ENCODE measurements at places on chromosomes 7 and 10.

DNA sequence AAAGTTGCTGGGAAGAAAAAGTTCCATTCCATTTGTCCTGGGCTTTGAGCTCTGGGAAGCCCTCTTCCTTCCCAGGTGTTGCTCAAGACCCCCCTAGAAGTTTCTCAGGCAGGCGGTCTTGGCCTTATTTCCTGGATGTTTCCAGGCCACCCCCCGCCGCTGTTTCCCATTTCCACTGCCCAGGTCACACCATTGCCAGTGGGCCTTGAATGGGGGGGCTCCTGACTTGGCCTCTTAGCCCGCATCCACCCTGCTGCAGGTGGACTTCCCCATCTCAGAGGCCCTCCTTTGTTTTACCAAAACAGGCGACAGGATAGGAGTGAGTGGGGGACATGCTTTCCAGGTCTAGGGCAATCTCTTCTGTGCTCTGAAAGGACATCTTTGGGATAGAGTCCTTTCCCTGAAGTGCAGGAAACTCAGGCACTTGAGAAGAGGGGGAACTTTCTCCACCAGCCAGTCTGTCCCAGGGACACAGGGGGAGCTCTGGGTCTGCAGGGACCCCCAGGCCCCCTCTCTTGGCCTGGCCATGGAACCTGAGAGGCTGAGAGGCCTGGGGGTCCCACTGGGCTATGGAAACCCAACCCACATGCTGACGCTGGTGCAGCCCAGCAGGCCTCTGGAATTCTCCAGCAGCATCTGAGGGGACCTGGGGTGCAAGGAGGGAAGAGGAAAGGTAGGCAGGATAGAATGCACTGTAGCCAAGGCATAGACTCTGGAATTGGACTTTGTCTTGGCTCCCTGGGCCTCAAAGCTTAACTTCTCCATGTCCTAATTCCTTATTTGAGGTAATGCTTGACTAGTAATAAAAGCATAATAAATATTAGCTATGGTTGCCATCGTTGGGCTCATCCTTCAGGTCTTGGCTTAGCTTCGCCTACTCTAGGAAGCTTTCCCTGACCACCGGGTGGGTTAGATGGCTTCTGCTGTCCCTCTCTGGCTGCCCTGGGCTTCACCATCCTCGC lies 17.6 kb downstream of the NEURL1 start:
- H3K27me3 ChIP-seq: no peaks in the 10 kb centered on the region
- no peak overlapping the region for H3K4me3 ChIP-seq
- peaks cover under 1% of the 10 kb centered on the region for H3K4me1 ChIP-seq
- H3K27ac ChIP-seq: no peak overlapping the region
- no peaks in the 10 kb centered on the region for H3K36me3 ChIP-seq

- no peaks in the 10 kb centered on the region for H3K36me3 ChIP-seq
- no peak overlapping the region for H3K4me3 ChIP-seq
- no peak for DNase-seq
- no peak overlapping the region for H3K27ac ChIP-seq
- H3K4me1 ChIP-seq: no peaks in the 10 kb centered on the region
These were observed 401.9 kb downstream of the PARD3 start for GRCh38 chr10:34413214-34413613.

- H3K27me3 ChIP-seq: peaks cover 32% of the 10 kb centered on the region
- no peak overlapping the region for H3K4me3 ChIP-seq
- no peak overlapping the region for H3K27ac ChIP-seq
- H3K4me1 ChIP-seq: no peaks in the 10 kb centered on the region
These were observed 68.1 kb upstream of the LEP start for GRCh38 chr7:128172963-128173362.

DNA sequence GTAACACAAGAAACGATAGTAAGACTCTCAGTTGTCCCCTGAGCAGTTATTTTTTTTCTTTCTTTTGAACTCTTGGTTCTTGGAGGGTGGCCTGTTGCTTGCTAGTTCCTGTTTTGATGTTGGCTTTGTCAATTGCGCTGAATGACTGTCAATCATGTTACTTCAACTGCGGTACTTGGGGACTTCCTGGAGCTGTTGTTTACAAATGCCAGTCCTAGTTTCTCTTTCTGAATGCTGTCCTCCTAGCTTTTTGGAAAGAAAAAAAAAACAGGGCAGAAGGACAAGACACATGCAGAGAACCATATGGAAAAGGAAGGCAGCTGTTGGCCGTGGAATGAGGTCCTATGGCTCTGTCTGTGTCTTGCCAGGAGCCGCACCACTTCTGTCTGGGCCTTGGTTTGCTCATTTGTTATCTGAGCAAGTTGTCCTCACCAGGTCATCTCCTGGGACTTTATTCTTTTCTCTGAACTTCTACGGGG lies 7.0 kb upstream of the PDCD4 start:
- peak overlapping the region; percentile 69 for H3K27ac ChIP-seq
- H3K36me3 ChIP-seq: no peaks in the 10 kb centered on the region
- peak; percentile 95 for DNase-seq
- peak overlapping the region; percentile 1 for H3K4me3 ChIP-seq

DNA sequence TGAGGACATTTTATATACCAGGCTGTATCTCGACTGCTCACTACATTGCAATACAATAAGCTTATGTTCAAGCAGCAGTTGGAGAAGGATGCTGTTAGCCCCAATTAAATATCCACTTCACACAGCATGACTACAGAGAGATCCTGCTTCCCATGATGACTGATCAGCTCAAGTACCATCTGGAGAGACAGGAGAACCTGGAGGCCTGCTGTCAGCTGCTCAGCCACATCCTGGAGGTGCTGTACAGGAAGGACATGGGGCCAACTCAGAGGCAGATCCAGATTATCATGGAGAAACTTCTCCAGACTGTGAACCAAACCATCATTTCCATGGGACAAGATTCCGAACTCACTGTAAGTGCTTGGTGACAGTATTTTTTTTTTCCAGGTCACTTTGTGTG lies 22.5 kb downstream of the RNF133 start:
- H3K4me1 ChIP-seq: no peaks in the 10 kb centered on the region
- H3K27me3 ChIP-seq: no peaks in the 10 kb centered on the region
- no peaks in the 10 kb centered on the region for H3K36me3 ChIP-seq
- no peak overlapping the region for H3K4me3 ChIP-seq
- H3K27ac ChIP-seq: no peak overlapping the region

- peaks cover 22% of the 10 kb centered on the region for H3K4me1 ChIP-seq
- H3K4me3 ChIP-seq: no peak overlapping the region
These were observed 123.7 kb upstream of the ASAH2 start for GRCh38 chr10:50375051-50375452.

DNA sequence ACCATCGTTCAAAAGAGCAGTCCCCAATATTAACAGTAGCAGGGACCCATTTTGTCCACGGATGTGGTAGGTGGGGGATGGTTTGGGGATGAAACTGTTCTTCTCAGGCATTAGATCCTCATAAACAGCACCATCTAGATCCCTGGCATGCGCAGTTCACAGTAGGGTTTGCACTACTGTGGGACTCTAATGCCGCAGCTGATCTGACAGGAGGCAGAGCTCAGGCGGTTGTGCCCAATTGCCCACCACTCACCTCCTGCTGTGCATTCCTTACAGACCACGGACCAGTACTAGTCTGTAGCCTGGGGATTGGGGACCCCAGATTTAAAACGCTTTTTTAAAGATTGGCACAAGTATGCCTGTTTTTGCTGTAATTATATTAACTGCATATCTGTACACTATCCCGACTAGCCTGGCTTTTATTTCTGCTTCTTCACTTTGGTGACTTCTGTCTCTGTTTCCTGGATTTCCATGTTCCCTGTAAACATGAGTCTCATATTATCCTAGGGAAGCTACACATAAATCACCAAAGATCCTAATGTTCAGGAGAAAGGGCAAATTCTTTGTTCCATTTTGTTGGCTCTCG lies 163.3 kb upstream of the AKR1E2 start:
- H3K27ac ChIP-seq: no peak overlapping the region
- no peaks in the 10 kb centered on the region for H3K27me3 ChIP-seq
- no peak for DNase-seq
- no peaks in the 10 kb centered on the region for H3K4me1 ChIP-seq

DNA sequence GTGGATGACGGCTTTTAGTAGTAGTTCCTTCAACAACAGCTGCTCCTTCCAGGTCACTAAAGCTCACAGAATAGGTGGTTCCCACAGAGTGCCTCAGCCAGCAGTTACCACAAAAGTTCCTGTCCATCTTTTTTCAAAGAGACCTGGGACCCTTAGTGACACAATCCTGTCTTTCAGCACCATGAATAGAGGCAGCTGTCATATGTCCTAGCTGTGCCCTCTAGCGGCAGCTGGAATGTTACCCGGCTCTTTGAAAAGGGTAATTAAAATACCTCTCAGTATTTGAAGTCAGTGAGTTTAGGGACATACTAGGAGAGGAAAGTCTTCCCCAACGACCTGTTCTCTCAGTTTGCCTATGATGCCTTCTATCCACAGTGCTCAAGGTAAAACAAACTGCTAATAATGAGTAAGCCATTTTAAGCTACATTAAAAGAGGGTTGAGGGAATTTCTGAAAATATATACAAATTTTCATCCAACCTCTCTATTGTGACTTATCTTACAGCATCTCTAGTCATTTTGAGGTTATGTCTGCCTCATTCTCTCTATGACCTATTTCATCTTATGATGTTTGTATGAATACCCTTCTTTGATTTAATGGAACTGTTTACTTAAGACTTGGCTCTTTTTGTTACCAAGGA lies 290.8 kb downstream of the NXPH1 start:
- H3K36me3 ChIP-seq: no peaks in the 10 kb centered on the region
- H3K27me3 ChIP-seq: no peaks in the 10 kb centered on the region
- H3K27ac ChIP-seq: no peak overlapping the region
- H3K4me3 ChIP-seq: no peak overlapping the region

DNA sequence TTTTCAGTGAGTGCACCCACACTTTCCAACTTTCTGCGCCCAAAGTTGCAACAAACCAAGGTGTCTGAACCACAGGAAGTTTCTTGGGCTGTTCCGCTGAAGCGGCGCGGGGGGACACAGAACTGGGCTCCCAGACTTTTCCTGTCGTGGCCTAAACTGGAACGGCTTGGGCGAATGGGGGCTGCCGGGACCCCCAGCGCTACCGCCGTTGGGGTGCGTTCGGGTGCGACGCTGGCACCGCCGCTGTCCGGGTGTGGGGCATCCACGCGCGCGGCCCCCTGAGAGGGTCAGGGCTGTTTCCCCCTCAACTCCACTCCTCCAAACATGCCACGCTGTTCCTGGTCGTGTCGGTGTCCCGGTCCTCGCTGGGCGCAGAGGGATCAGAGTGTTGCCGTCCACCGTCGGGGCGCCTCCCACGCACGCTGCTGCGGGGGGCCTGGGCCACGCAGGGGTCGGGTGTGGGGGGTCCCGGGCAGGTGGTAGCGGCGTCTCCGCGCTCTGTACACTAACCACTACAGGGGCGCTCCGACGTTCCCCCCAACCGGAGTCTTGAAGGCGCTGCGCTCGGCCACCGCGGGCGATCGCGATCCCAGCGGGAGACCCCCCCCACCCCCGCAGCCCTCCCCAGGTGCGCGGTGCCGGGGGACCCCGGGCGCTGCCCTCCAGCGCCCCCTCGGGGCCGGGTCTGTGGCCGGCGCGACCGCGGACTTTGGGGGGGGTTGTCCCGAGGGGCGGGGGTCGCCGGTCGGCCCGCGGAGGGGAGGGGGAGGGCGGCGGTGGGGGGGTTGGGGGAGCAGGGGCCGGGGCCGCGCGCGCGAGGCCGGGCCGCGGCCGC lies 2.2 kb upstream of the CUX1 start:
- H3K27ac ChIP-seq: peak overlapping the region; percentile 54
- H3K36me3 ChIP-seq: no peaks in the 10 kb centered on the region
- DNase-seq: peak; percentile 64
- H3K27me3 ChIP-seq: no peaks in the 10 kb centered on the region
- peak overlapping the region; percentile 76 for H3K4me3 ChIP-seq
- peaks cover 11% of the 10 kb centered on the region for H3K4me1 ChIP-seq

- H3K27me3 ChIP-seq: no peaks in the 10 kb centered on the region
- H3K4me3 ChIP-seq: no peak overlapping the region
- H3K36me3 ChIP-seq: no peaks in the 10 kb centered on the region
- no peak overlapping the region for H3K27ac ChIP-seq
- no peak for DNase-seq
- no peaks in the 10 kb centered on the region for H3K4me1 ChIP-seq
These were observed 32.6 kb upstream of the CBLL1 start for GRCh38 chr7:107711301-107711700.

DNA sequence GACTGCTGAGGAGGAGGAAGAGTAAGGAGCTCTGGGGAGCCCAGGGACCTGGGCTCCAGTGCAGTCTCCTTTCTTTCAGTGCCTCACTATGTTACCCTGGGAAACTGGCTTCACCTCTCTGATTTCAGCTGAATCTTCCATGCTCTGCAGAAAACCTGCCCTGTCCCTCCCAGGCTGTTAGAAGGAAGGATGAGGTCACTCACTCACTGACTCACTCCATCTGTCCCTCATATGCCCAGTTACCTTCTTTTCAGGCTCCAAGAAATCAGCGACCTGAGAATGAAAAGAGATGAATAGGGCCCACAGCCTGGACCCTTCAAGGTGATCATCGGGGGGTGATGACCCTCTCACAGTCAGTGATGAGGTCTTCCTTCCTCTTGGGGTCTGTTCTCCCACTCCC lies 481 bp downstream of the SFTPA2 start:
- H3K4me1 ChIP-seq: no peaks in the 10 kb centered on the region
- DNase-seq: no peak
- H3K27me3 ChIP-seq: no peaks in the 10 kb centered on the region
- no peak overlapping the region for H3K4me3 ChIP-seq
- H3K36me3 ChIP-seq: no peaks in the 10 kb centered on the region

GRCh38 chr10:70774810-70775678 lies 10.1 kb downstream of the TBATA start:
- no peaks in the 10 kb centered on the region for H3K4me1 ChIP-seq
- H3K27me3 ChIP-seq: no peaks in the 10 kb centered on the region
- no peak overlapping the region for H3K27ac ChIP-seq
- no peaks in the 10 kb centered on the region for H3K36me3 ChIP-seq
- H3K4me3 ChIP-seq: no peak overlapping the region
- no peak for DNase-seq

GRCh38 chr10:13238271-13239077 lies 4.3 kb upstream of the UCMA start:
- no peaks in the 10 kb centered on the region for H3K36me3 ChIP-seq
- no peak overlapping the region for H3K27ac ChIP-seq
- DNase-seq: no peak
- no peaks in the 10 kb centered on the region for H3K27me3 ChIP-seq

GRCh38 chr10:34351161-34351560 lies 463.9 kb downstream of the PARD3 start:
- H3K27me3 ChIP-seq: no peaks in the 10 kb centered on the region
- no peaks in the 10 kb centered on the region for H3K4me1 ChIP-seq
- no peak for DNase-seq
- H3K4me3 ChIP-seq: no peak overlapping the region
- no peak overlapping the region for H3K27ac ChIP-seq

- H3K27ac ChIP-seq: no peak overlapping the region
- H3K36me3 ChIP-seq: no peaks in the 10 kb centered on the region
These were observed 750.1 kb upstream of the SORCS1 start for GRCh38 chr10:107914450-107915214.

GRCh38 chr7:2143450-2143849 lies 89.3 kb downstream of the MAD1L1 start:
- H3K4me1 ChIP-seq: peaks cover 10% of the 10 kb centered on the region
- no peak for DNase-seq
- H3K27me3 ChIP-seq: no peaks in the 10 kb centered on the region
- H3K27ac ChIP-seq: no peak overlapping the region

DNA sequence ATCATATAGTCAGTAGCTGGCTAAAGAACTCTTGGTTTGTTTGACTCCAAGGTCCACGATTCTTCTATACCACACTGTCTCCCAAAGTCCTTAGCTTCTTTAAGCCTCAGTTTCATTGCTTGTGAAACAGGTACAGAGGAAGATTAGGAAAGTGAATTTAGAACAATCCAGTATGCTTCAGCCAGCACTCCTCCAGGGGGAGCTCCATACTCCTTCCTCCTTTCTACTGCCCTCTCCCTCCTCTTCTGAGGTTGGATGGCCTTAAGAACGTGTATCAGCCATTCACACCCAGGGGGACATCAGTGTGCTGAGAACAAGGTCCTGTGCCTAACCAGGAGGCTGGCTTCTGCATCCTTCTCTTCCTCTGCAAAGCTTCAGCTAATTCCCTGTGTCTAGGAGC lies 54.8 kb upstream of the CALD1 start:
- no peaks in the 10 kb centered on the region for H3K27me3 ChIP-seq
- no peak overlapping the region for H3K4me3 ChIP-seq
- H3K27ac ChIP-seq: no peak overlapping the region
- no peaks in the 10 kb centered on the region for H3K36me3 ChIP-seq
- H3K4me1 ChIP-seq: no peaks in the 10 kb centered on the region
